ENCODE measurements at places on chromosomes 12 and 14. TPM values are rescaled to one million over a fixed set of nuclear protein-coding genes. Genes with fewer than 3 reads are reported as not detected.

RXYLT1 gene
- total RNA-seq, result 15.4 TPM

SPTB gene
- total RNA-seq, result not detected

FAM90A1 gene
- total RNA-seq, result 0.13 TPM

BEGAIN gene
- 0.08 TPM for total RNA-seq

HOXC4 gene
- 0.88 TPM for total RNA-seq

IRAK4 gene
- total RNA-seq, result 18.4 TPM

SLC25A21 gene
- total RNA-seq, result 1.0 TPM

AMDHD1 gene
- total RNA-seq, result 0.13 TPM

AHSA1 gene
- total RNA-seq, result 92.2 TPM

MYF6 gene
- total RNA-seq, result 0.80 TPM

VRTN gene
- total RNA-seq, result not detected

TMPRSS12 gene
- total RNA-seq, result not detected

NPFF gene
- 1.7 TPM for total RNA-seq

COCH gene
- 0.39 TPM for total RNA-seq

PLEKHA5 gene
- 16.9 TPM for total RNA-seq

P2RX2 gene
- total RNA-seq, result not detected

PDZRN4 gene
- 0.08 TPM for total RNA-seq

LRP6 gene
- total RNA-seq, result 11.6 TPM

SLC6A15 gene
- 12.5 TPM for total RNA-seq
